ENCODE measurements at places on chromosomes 7 and 10.

DNA sequence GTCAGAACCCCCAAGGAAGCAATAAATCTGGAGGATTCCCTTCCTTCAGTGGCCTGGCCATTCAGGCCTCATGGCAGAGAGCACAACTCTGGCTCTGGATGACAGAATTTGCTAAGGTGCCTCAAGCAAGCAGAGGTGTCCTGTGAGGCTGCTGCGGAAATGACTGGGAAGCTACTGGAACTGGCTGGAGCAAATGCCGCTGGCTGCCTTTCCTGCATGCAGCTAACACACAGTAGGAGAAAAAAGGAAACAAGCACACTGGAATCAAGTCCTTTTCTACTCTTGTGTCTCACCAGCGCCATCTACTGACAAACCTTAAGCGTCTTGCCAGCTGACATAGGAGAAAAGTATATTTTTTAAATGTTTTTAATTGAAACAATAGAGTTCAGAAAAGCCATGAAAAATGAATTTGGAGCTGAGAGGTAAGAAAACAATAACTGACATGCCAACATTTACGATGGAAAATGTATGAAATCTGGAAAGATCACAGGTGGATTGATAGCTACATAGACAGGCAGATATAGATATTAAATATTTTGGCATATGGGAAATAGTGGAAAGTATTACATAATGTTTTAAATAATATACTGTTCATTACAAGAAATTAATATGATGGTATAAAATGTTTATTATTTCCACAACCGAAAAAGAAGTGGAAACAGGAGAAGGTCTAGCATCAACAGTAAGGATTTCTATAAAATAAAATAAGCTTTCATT, 951.6 kb downstream of the ANKRD7 start:
- DNase-seq, result peak; percentile 86

- no peak for DNase-seq
Measured at GRCh38 chr7:143217806-143218205, 4.0 kb upstream of the TAS2R40 start.

DNA sequence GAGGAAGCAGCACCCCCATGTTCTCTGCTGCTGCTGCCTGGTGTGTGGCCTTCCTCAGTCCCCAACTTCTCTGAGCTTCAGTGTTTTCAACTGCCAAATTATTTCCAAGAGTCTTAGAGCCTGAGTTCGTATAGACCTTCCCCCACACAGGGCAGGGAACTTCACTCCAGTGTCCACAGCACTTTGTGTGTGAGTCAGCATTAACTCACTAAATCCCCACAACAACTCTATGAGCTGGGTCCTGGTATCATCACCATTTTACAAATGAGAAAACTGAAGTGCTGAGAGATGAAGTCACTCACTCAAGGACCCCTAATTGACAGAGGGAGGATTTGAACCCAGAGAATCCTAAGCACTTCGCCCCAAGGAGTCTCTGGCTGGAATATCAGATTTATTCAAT, 48.3 kb downstream of the ADCYAP1R1 start:
- DNase-seq, result no peak

GRCh38 chr7:108413782-108414492, 42.3 kb downstream of the NRCAM start:
- no peak for DNase-seq

DNA sequence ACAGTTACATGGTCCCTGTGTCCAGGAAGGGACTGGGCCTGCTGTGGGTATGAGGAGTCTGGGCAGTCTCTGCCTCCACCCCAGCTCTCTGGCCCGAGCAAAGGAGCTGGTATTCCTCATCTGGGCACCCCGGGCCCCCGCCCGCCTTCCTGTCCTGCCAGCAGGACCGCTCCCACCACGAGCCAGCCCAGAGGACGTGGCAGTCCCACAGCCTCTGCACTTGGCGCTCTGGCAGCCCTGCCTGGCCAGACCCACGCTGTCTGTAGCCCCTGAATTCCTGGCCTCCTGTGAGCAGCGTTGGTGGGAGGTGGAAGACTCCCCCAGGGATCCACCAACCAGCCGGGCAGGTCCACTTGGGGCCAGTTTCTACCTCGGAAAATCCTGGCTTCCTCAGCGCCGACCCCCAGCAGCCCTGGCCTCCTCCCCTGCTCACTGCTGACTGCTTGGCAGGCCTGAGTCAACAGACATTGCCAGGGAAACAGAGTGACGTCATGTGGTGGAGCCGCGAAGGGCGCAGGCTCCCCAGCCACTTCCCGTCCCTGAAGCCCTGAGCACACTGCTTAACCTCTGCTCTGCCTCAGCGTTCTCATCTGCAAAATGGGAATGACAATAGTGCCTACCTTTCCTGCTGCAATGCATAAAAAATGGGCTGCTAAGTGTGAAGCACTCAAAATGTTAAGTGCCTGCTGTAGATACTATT, 21.6 kb upstream of the LIMK1 start:
- DNase-seq, result no peak

DNA sequence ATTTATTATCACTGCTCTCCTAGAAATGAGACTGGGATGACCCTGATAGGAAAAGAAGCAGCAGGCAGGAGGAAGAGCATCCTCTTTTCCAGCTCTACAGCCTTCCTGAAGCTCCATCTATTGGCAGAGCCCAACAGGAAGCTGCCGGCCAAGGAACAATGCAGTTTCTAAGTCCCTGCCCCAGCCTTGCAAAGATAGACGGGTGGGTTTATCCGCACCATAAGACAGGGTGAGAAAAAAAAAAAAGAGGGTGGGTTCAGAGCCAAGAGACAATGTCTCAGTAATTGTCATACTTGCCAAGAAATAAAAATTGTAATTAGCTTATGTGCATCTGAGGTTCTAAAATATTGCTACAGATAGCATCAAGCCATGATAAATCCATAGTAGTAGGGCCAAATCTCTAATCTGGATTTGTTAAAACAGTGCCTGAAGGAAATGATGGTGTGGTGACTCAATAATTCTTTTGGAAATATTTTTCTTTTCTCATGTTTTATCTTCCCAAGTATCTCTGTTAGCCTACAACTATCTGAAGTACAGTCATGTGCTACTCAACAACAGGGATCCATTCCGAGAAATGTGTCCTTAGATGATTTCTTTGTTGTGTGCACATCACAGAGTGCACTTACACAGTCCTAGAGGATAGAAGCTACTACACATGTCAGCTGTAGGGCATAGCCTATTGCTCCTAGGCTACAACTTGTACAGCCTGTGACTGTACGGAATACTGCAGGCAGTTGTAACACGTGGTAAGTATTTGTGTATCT, 242.9 kb upstream of the CXCL12 start:
- no peak for DNase-seq

- no peak for DNase-seq
Measured at GRCh38 chr10:11677480-11677879, 64.7 kb upstream of the ECHDC3 start.

- no peak for DNase-seq
Measured at GRCh38 chr10:91598211-91598977, 34.5 kb downstream of the PPP1R3C start.

DNA sequence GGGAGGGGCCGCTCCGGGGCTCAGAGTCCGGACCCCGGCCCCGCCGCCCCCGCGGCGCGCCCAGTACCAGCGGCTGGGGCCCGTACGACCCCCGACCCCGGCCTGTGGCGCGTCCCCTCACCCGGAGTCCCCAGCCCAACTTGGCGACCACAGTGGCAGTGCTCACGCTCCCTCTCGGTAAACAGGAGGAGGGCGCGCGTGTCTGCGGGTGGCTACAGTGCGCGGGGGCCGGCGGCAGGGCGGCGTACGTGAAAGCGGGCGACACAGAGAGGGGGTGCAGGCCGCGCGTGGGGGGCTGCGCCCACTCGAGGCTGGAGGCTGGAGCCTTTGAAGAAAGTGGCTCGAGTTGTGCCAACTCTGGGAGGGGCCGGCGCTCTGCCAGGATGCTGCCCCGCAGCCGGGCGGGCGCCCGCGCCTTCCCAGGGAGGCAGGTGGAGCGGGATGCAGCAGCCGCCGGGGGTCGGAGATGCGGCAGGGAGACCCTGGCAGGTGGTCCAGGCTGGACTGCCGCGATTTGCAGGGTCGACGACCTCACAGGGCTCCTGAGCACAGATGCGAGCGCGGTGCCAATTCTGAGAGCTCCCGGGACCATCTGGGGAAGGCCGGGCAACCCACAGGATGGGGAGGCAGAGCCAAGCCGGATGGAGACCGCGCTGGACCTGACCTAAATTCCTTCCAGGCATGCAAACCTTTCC, 655 bp downstream of the PTPRE start:
- DNase-seq, result no peak

DNA sequence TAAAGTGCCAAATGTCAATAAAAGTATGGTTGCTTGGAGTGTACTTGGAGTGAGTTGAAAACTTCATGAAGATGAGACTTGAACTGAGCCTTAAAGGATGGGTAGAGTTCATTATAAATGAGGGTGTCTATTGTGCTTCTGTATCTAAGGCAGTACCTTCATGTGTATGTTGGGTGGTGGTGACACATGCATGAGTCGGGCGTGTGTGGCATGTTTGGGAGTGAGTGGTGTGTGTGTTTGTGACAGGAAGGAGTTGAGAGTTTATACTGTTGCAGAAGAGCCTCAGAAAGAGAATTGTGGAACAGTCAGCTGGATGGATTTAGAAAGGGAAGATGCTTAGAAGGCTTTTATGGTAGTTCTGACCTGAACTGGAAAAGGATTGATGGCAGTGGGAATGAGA, 6.0 kb upstream of the ZRANB1 start:
- no peak for DNase-seq

DNA sequence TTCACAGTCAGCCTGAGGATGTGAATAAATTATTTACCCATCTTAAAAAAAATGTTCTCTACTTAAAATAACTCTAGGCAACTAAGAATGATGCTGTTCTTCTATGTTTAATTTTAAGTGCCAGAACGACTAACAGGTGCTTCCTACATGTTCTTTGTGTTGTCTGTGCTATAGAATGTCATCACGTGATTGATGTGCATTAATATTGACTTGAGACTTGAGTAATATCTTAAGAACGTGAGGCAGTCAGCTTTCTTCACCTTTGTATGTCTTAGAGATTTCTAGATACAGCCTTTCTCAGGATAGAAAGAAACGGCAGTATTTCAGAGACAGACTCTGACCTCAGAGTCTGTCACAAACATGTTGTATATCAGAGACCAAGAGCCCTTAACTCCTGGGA, 274.6 kb downstream of the KCND2 start:
- no peak for DNase-seq

- no peak for DNase-seq
Measured at GRCh38 chr7:78691584-78691983, 761.9 kb downstream of the MAGI2 start.

GRCh38 chr7:120949393-120949911, 1.1 kb upstream of the ING3 start:
- no peak for DNase-seq

- no peak for DNase-seq
Measured at GRCh38 chr7:27295236-27295635, 52.6 kb downstream of the EVX1 start.

- no peak for DNase-seq
Measured at GRCh38 chr10:107144490-107144889, 20.0 kb downstream of the SORCS1 start.
